ENCODE measurements at places on chromosomes 3 and 15.

DNA sequence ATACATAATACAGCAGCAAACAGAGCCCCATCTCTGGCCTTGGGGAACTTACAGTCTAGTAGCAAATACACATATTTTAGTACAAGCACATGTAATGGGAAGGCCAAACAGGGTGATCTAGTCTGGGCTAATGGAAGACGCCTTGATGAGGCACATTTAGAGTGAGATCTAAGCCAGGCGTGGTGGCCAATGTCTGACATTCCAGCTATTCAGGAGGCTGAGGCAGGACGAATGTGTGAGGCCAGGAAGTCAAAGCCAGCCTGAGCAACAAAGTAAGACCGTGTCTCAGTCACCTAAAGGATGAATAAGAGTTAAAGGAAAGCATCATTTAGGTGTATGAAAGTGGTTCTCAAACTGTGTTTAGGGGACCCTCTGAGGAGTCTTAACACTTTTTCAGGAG, 291.9 kb downstream of the MAGI1 start:
- no peak for DNase-seq

DNA sequence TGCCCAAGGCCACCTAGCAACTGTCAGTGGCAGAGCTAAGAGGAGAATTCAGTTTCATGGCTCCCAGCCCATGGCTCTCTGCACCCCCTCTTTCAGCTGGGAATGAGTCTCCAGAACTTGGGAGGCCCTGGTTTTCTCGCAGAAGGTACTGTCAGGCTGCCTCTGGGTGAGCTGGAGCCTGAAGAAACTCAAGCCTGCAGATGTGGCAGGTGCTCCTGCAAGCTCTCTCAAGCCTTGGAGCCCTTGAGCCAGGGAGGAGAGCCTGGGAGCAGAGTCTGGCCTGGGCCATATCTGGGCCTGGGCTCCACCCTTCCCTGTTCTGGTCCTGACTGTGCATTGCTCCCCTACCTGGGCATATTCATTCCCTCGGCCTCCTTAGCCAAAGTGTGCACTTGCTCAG, 74.4 kb upstream of the TLE3 start:
- DNase-seq: no peak

DNA sequence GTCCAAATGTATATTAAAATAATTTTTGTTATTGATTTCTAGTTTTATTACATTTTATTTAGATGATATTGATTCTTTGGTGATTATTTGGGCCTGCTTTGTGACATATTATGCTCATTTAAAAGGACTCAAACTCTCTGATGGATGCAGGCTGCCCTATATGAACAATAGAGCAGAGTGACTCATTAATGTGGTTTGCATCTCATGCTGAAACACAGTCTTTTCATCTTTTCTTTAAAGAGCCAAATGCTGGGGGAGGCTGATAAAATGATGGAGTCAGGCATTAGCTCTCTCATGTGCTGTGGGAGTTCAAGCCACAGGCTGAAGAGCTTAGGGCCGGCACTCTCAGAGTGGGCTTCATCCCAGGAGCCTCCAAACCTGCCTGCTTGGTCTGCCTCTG, 7.2 kb downstream of the PLA1A start:
- DNase-seq: no peak

- DNase-seq: no peak
Measured at GRCh38 chr15:63284335-63284734, 6.9 kb downstream of the APH1B start.

GRCh38 chr3:107660306-107660976, 137.7 kb downstream of the BBX start:
- DNase-seq: peak; percentile 82

DNA sequence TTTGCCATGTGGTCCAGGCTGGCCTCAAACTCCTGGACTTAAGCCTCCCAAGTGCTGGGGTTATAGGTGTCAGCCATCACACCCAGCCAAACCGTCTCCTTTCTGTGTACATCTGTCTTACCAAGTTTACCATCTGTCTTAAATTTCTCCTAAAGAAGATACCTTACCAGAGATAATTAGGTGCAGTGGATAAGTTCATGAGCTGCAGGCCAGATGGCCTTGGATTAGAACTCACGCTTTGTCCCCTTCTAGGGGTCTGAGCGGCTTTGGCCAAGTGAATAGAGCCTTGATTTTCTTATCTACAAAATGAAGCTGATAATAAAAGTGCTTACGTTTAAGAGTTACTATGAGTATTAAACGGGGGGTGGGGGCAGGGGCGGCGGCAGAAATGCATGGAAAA, 103.9 kb downstream of the SUCLG2 start:
- DNase-seq: no peak

GRCh38 chr3:89260721-89261120, 153.3 kb downstream of the EPHA3 start:
- DNase-seq: no peak

GRCh38 chr15:65836665-65837064, 32.6 kb upstream of the RAB11A start:
- DNase-seq: no peak

DNA sequence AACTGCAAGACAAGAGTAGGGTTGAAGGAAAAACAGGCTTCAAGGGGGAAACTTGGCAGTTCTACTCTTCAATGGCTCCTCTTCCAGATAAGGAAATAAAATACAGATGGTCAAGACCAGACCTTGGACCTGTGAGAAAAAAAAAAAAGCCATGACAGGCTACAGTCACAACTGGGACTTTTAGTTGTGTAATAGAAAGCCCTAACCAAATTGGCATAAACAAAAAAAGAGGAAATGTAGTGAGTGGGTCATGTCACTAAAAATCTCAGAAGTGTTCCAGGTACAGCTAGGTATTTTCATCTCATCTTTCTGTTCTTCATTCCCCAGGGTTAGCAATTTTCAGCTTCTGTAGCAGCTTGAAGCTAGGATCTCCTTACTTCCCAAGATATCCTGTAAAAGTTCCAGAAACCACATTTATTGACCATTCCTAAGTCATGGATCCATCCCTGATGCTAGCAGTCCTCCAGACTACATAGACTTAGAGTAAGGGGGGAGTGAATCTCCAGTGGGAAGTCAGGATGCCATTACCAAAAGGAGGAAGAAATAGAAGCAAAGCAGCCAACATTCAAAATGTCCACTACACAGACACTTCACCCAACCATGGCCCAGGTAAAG, 61.0 kb upstream of the CSTA start:
- DNase-seq: no peak

GRCh38 chr3:59540696-59541095, 490.9 kb upstream of the CFAP20DC start:
- DNase-seq: no peak

DNA sequence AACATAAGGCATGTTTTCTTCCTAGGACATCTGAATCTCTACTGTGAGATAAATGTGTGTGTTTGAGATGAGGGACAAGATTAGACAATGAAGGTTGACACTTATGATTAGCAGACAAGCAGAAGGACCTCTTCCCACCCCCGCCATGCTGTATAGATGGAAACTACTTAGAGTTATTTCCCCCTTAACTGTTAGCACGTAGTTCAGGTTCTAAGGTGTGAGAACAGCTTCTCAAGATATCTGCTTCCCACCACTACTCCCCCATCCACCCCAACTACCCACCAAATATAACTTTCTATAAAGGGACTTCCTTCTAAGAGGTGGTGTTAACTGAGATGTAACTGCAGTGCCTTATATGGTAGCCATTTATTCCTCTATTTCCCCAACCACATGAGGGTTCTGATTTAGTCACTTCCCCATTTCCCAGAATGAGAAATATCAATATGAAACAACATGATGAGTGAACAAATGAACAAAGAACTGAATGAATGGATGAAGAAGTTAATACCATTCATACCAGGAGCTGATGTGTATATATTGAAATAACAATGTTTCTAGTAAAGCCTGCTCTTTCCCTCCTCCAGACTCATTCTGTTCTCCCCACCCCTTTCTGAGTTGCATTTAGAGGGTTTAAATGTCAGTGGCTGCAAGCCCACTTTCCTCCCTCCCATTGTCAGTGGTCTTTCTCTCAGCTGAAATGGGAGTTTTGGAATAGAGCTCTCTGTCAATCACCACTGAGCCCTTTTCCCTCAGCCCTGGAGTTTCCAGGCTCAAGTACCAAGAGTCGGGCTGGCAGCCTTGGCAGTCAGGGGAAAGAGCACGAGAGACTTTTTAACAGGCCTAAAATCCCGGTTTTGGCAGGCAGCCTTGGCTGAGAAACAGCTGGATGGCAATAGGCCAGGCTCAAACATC, 7.7 kb upstream of the RFTN1 start:
- peak; percentile 68 for DNase-seq

GRCh38 chr15:84868037-84868880, 16.2 kb upstream of the SLC28A1 start:
- no peak for DNase-seq

DNA sequence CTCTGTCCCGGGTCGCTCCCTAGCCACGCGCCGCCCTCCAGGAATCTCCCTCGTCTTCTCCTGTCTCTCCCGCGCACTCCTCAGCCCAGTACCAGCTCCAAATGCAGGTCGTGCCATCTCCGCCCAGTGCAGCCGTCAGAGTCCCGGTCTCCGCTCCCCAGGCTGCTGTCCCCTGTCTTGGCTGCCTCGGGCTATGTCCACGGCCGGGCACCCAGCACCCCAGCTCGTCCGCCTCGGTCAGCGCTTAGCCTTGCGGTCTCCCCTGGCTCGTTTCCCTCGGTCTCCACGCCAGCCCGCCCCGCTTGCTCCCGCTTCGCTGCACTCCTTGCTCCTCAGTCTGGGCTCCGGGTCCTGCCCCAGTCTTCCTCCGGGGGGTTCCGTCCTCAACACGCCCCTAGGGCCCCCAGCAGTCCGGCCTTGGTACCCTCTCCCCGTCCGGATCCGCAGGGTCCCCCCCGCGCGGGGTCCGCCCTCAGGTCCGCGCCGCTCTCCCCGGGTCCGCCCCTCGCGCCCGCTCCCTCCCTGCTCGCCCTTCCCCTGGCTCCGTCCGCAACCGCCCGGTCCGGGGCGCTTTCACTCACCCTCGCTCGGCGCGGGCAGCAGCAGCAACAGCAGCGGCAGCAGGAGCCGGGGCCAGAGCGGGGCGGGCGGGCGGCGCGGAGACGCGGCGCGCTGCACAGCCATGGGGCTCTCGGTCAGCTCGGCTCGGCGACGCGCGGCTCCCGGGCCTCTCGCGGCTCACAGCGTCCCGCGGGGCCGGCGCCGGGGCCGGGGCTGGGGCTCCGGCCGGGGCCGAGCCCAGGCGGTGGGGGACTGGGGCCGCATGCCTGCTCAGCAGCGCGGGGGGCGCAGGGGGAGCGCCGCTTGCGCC, 462 bp downstream of the IGDCC3 start:
- peak; percentile 67 for DNase-seq

DNA sequence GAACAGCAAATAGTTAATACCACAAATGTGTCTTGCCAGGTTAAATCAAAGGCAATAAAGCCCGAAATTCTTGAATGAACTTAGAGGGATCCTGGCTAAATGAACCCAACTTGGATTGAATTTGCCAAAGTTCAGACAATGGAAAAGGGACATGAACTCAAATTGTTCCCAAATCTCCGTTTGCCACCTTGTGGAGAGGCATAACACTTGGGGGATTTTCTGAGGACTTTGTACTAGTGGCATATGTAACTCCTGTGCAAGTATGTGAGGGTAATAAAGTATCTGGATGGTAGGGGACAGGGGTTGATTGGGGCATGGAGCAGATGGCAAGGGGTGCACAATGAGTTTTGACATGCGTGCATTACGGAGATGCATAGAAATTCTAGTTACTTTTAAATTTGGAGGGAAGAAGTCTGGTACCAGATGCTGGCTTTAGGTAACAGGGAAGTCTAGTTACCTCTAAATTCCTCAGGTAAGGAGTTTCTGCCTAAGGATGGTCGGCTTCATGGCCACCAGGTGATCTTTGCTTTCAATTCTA, 1.2 kb upstream of the TCAIM start:
- peak; percentile 3 for DNase-seq

DNA sequence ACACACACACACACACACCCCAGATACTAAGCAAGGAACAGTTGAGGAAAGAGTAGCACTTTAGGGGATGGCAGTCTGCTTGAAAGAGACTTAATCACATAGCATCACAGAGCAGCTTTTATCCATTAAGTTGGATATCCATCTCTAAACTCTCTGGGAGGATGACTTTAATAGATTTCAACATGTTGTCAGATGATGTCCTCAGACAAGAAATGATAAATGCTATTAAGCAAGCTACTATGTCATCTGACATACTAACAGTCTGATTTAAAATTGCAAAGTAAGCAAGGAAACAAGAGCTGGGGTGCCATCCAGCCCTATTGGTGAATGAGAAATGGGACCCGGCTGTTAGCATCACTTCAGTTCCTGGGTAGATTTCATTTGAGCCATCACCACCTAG, 136.9 kb downstream of the PLCL2 start:
- no peak for DNase-seq

DNA sequence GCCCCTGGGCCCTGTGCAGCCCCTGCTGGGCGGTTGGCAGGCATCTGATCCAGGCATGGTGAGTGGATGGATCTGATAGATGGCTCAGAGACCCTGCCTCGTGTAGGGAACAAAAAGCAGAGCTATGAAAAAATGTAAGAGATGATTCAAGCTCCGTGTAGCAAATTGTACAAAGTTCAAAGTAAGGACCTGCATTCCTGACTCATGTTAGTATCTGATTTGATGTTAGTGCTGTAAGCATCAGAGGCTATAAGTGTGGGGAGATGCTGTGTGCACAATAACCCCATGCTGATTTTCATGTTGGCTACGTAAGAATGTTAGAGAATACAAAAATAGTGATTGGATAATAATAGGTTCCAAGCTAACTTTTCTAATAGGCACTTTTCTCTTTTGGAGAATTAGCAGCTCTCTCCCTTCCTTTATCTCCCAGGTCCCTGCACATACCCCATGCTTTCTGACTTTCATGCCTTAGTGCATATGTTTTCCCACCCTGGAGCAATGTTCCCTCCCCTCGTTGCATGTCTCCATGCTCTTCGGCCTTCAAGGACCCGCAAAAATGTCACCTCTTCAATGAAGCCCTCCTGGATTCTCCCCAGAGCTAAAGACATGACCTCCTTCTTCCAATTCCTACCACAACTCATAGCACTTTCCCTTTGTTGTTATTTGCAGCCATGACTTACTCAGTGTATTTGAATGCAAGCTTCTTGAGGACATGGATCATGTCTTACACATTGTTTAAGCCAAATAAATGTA, 1.6 kb downstream of the CCR9 start:
- peak; percentile 33 for DNase-seq

- DNase-seq: no peak
Measured at GRCh38 chr15:68601206-68602197, 22.7 kb downstream of the CORO2B start.

- DNase-seq: no peak
Measured at GRCh38 chr15:42108189-42108588, 13.8 kb upstream of the PLA2G4D start.

DNA sequence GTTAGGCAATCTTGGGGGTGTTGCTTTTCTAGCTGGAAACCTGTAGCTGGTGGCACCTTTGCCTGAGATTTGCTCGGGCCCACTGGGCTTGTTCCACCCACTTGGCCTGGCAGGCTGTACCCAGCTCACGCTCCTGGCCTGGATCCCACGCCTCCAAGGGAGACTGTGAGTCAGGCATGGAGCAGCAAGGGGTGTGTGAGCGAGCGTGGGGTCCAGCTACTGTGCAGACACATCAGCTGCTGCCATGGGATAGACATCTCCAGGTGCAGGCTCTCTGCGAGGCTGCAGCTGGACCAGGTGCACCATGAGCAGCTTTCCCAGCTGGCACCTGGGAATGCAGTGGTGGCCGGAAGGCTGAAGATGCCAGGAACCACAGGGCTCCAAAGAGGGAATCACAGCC, 36.0 kb downstream of the NR1D2 start:
- no peak for DNase-seq
